Hypothalamus (tissue), 51 donors: ENCODE measurements at places on chromosomes 5 and 9.
A peak's percentile ranks its signal among the peaks of the same experiment; 100 is the strongest.

DNA sequence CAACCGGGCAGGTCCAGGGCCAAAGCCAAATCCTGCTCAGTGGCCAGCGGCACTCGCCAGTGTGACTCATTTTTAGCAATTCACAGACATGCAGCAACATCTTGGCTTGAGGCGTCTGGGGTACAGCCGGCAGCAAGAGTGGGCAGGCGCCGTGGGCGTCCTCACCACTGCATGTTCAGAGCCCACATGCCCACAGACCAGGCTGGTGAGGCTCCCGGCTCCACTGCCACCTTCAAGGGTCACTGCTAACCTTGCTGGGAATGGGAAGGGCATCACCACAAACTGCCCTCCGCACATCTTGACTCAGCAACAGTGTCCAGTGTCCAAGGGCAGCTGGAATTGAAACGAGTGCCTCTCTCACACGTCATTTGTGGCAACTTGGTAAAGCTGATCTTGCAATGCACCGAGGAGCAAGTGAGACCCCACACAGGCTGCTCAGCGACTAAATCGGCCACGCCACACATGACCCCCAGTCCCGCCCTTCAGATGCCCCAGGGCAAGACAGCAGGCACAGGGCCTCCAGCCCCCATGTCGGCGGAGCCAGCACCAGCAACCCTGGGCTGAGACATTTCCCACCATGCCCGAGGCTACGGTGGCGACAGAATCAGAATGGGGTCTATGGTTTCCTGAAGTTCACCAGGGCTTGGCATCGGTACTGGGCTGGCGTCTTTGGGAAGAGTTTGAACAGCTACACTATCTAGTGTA lies 140.3 kb downstream of the ROR2 start:
- no peak for DNase-seq

DNA sequence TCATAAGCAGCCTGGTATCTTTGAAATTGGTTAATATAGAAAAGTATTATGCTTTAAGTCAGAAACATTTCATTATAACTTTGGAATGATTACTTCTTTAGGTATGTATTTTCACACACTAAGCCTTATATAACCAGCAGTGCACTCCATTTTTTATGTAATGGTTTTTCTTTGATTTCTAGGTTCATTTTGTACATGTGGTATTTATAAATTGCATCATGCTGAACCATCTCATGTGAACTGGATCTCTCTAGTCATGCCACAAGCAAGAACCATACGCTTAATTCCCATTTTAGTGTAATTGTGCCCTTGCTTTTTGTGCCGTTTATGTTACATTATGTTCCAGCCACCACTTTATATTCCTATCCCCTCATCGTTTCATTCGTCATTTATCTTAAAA lies 38.6 kb upstream of the SRP19 start:
- DNase-seq, result no peak

DNA sequence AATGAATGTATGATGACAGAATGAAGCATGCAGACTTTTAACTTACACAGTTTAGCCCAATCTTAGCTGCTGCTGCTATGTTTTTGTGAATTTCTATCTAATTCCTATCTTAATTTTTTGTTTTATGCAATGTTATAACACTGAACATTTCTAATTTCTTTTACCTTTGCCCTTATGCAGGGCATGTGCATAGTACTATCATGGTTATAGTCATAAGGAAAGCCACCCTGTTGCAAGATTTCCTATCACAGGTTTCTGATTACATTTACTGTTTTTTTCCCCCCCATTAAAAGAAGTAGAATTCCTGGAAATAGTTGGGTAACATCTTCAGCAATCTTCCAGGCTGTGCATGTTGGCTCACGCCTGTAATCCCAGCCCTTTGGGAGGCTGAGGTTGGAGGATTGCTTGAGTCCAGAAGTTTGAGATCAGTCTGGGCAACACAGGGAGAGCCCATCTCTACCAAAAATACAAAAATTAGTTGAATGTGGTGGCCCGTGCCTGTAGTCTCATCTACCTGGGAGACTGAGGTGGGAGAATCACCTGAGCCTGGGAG lies 164.4 kb downstream of the KDM4C start:
- DNase-seq, result no peak

GRCh38 chr9:123406691-123407216 lies 50.8 kb downstream of the CRB2 start:
- DNase-seq, result no peak

GRCh38 chr5:168327019-168327421 lies 35.6 kb downstream of the WWC1 start:
- no peak for DNase-seq

DNA sequence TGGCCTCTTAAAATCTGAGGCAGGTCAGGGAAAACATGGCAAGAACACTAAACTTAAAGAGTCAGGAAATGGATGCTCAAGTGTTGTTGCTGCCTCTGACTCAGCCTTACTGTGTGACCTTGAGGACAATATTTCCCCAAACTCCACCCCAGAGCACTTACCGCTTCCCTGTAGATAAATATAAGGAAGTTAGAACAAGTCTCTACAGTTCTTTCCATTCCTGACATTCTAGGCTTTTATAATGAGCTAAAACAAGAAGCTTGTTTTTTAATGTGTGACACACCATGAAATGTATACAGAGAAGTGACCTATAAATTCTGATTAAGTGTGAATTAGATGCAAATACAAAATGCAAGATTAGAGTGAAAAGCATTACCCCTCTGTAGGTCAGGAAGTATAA lies 129.3 kb downstream of the GRIA1 start:
- no peak for DNase-seq

GRCh38 chr5:156893517-156893916 lies 43.4 kb downstream of the PPP1R2B start:
- DNase-seq, result no peak

DNA sequence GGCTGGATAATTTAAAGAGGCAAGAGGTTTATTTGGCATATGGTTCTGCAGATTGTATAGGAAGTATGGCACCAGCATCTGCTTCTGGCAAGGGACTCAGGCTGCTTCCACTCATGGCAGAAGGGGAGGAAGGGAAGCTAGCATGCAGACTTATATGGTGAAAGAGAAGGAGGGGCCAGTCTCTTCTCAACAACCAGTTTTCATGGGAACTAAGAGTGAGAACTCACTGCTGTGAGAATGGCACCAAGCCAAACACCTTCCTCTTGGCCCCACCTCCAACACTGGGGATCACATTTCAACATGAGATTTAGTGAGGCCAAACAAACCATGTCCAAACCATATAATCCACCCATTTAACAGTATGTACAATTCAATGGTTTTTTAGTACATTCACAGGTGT lies 113.3 kb upstream of the SHB start:
- DNase-seq, result no peak

- no peak for DNase-seq
Measured at GRCh38 chr5:129382921-129383672, 77.0 kb upstream of the ADAMTS19 start.

DNA sequence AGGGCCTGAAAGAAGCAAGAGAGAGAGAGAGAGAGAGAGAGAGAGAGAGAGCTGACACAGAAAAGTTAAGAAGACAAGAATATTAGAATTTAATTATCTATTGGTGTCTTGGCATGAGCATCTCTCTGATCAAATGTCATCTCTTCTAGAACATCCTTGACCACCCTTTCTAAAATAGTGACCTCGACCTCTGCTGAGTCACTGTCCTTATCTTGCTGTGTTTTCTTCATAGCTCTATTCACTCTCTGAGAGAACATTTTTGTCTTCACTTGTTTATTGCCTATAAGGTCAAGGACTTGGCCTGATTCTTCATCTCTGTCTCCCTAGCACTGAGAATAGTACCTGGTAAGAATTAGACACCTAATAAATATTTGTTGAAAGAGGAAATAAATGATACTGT lies 383.8 kb upstream of the RPS23 start:
- DNase-seq, result no peak

DNA sequence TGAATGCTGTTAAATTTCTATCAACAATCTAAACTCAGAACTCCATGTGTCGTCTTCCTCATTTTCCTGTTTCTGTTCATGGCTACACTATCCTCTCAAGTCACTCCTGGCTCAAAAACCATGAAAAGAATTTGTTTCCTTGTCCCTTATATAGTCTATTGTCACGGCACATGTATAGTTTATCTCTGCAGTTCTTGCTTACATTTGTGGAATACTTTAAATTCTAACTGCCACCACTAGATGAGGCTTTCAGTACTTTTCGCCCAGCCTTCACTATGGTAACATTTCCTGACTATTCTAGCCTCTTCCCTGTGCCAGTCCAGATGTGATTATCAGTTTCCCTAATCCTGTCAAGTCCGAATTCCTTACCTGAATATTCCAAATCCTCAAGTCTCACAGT lies 34.6 kb downstream of the PKD2L2 start:
- no peak for DNase-seq

- peak; percentile 83 for DNase-seq
Measured at GRCh38 chr9:134283111-134283515, 43.1 kb upstream of the RXRA start.

DNA sequence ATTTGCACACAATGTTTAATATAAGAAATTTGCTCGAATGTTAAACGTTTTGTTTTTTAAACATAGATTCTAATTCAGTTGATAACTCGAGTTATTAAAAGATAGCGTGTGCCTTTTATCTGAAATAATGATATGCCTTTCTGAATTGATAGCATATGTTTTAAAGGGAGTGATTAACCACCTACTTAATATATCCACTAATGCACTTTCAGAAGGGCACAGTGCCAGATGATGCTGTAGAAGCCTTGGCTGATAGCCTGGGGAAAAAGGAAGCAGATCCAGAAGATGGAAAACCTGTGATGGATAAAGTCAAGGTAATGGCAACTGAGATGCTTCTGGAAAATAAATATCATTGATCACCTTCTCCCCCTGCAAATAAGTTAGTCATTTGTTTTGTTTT lies 53.9 kb downstream of the ERAP1 start:
- no peak for DNase-seq

DNA sequence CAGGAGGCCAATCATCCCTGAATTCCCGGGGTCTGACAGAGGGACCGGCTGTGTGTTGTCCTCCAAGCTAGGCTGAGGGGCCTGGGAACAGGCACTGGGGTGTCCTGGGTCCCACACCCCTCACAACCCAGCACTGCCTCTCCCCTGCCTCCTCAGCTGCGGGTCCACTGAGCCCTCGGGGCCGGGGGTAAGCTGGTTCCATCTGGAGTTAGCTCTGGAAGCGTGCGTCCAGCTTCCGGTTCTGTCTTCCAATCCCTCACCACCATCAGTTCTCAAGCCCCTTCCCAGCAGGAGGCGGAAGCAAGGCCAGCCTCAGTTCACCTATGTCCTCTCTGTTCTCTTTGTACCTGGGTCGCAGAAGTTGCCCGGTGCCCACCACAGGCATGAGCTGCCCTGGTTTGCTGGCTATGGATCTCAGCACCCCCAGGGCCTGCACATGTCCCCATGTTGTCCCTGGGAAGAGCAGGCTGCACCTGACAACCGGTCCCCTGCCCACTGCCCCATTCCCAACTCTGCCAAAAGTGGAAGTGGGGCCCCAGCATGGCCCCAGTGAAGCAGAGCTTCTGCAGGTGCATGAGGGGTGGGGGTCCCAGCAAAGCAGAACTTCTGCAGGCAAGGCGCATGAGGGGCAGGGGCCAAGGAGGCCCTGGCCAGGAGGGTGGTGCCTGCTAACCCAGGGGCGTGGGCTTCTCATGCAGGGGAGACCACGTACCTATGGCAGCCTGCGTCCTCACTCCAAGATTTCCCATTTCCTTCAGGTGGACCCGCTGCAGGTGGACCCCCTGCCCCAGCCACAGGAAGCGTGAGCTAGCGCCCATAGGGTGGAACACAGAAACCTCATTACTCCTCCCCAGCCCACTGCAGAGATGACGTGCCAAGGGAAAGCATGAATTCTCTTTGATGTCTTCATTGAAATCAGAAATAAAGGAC lies 111.9 kb downstream of the ZNF354C start:
- DNase-seq, result no peak

- DNase-seq, result no peak
Measured at GRCh38 chr5:10323588-10324488, 16.1 kb upstream of the CMBL start.

DNA sequence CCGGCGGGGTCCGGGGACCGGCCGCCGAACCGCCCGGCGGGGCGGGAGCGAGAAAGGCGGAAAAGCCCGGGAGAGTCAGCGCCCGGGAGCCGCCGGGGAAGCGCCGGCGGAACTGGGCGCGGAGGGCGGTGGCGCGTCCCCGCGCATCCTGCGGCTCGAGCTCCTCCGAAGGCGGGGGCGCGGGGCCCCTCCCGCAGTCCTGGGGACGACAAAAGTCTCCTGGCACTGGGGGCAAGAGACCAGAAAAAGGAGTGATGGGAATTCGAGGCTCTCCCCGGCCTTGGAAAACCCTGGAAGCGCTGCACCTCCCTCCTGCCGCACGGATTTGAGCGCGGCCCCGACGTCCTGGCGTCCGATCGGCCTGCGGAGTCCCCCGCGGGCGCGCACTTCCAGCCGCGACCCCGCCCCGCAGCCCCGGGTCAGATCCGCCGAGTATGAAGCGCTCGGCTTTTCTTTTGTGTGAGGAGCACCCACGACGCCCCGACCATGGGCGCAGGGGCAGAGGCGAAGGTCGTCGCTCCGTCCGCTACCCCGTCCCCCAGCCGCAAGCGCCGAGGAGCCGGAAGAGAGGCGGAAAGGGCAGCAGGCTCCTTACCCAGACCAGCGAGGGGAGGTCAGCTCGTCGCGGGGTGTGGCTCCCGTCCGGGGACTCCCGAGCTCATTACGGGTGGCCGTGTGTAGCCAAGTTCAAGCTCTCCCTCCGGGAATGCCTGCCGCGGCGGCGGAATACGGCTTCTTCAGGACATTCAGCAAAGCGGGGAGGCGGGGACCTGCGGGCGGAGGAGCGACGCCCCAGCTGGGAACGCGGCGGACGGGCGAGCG lies at the start of gene EPB41L4A:
EPB41L4A (minus strand) TSS at position 114 of the 822 bp plus-strand sequence. CDS start 238 bp downstream, outside the sequence.
- DNase-seq, result peak; percentile 42
